MG63 (cell line): ENCODE measurements at places on chromosomes 1 and 21.

DNA sequence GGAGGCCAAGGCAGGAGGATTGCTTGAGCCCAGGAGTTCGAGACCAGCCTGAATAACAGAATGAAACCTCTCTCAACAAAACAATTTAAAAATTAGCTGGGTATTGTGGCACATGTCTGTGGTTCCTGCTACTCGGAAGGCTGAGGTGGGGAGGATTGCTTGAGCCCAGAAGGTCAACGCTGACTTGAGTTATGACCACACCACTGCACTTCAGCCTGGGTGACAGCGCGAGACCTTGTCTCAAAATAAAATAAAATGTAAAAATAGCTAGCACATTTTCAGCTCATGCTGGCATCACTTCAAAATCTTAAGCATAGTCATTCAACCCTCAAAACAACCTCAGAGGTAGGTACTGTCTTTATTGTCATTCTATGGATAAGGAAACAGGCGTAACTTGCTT, 6.4 kb downstream of the JAK1 start:
- no peak for DNase-seq

GRCh38 chr1:117001254-117001927, at the start of gene CD101:
Gene CD101, plus strand, starts transcription at chr1:117001760. Its CDS starts 58 bp downstream, at chr1:117001818.
- DNase-seq: no peak

GRCh38 chr1:115630342-115630741, 11.4 kb upstream of the VANGL1 start:
- no peak for DNase-seq

- DNase-seq: no peak
Observed at GRCh38 chr21:31429506-31429905, 85.4 kb upstream of the TIAM1 start.

DNA sequence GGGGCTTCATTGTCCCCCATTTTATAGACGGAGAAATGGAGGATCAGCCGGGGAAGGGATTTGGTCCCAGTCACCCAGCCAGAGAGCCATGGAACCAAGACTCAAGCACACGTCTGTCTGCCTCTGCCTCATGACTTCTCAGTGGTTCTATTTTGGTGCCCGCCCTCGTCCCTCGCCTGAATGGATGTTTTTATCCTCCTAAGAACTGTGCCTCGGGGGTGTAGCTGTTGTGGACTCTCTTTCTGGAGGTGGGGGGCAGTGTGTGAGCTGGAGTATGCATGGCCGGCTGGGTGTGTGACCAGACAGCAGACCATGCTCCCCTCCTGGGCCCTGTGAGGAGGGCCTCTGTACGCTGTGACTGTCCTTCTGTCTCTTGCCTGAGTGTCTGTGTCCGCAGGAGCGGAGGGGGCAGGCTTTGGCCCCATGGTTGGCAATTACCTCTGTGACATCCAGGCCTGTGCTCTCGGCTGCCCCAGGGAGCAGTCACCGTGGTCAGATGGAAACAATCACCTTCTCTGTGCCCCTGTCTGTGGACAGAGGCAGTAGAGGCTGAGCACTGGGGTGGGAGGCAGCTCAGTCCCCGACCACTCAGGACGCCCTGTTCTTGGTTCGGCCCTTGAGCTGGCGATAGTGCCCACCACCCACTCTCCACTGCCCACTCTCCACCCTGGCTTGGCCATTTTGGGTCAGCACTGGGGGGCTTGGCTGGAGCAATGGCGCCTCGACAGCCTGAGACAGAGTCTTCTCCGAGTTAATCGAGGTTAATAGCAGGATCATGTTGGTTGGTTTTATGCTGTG, 20.4 kb downstream of the WNT4 start:
- DNase-seq: no peak

GRCh38 chr1:160716013-160716412, 4.4 kb upstream of the CD48 start:
- no peak for DNase-seq

GRCh38 chr1:214979191-214979590, 103.3 kb upstream of the KCNK2 start:
- no peak for DNase-seq

DNA sequence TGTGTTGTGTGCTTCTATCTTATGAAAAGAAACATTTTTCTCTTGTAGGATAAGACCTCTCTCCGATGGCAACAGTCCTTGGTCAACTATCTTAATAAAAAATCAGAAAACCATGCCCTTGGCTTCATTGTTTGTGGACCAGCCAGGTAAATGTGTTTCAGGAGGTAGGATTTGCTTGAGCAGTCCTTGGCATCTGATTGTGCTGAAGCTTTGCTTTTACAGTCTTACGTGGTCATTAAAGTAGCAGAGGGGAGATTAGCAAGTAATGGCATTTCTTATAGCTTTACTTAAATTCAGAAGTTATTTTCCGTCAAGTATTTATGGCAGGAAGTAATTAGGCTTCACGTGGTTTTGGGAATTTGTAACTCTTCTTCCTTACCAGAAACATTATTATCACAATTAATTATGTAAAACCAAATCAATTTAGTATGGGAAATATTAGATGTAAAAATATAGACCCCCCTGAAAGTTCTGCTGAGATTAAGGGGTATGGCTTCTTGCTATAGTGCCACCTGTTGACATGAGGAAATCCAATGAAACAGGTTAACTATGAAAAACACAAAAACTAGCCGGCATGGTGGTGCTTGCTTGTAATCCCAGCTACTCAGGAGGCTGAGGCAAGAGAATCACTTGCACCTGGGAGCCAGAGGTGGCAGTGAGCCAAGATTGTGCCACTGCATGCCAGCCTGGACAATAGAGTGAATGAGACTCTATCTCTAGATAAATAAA, 49.0 kb downstream of the MAP3K21 start:
- no peak for DNase-seq

- no peak for DNase-seq
Observed at GRCh38 chr1:43405219-43405875, 15.6 kb downstream of the SZT2 start.

DNA sequence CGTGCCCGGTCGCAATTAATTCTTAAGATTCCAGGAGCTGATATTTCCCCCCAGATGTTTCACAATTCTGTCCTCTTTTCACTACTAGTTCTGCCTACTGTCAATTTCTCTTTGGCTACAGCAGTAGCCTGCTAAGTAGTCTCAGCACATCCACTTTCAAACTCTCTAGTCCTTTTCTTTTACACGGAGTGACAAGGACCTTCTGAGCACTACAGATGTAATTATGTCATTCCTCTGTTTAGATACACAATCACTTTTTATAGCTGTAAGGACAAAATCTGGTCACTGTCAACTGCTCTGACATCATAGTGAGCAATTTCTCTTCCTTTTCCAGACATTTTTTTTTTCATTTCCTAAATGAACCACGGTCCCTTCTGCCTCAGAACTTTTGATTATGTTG, 421.7 kb upstream of the CHRM3 start:
- no peak for DNase-seq

GRCh38 chr1:42889264-42889663, 42.9 kb downstream of the ZNF691 start:
- no peak for DNase-seq

- DNase-seq: no peak
Observed at GRCh38 chr21:27467366-27467765, 500.5 kb upstream of the ADAMTS5 start.

- DNase-seq: no peak
Observed at GRCh38 chr1:50109647-50110075, 941 bp downstream of the ELAVL4 start.

DNA sequence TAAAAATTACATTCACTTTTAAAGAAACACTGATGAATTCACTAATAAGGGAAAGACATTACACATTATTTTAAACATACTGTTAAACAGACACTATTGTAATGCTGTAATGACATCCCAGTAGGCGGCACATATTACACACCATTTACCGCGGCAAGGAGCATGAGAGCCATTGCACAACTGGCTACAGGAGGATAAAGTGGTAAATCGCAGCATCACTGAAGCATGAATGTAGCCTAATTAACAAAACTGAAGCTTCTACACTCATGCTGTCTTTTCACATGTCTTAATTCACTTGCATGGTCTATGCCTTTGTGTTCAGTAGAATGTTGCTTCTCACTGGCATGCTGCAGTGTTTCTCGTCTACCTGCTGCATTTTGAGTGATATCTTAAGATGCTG, 1046.0 kb downstream of the MRPL39 start:
- no peak for DNase-seq

DNA sequence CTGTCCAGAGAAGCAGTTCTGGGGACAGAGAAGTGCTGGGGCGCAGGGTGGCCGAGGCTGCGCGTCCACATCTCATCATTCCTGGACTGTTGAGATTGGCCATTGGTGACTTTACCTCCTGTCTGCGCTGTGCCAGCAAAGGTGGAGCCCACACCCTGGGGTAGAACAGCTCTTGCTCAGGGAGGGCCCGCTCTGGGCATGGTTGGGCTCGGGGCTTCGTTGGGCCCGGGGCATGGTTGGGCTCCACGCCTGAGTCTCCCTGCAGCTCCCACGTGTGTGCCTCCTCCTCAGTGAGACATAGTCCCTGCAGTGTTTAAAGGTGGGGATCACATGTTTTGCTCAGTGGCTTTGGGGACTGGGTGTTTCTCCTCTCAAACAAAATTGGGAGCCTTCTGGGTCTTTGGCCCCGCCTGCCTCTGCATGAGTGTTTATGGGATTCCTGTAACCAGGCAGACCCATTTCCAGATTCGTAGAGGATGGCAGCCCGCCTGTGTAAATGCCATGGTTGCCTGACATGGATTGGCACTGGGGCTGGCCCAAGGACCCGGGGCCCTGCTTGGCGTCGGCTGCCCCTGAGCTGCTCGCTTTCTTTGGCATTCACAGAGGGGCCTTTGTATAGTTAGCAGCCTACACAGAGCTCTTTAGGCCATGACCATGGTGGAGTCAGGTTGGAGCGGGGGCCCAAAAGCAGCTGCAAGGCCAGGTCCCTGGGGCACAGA, 104.6 kb downstream of the TLR5 start:
- no peak for DNase-seq

GRCh38 chr1:238954865-238955264, 431.5 kb upstream of the CHRM3 start:
- DNase-seq: no peak

- no peak for DNase-seq
Observed at GRCh38 chr1:9439074-9439761, 100.0 kb upstream of the SLC25A33 start.

- no peak for DNase-seq
Observed at GRCh38 chr1:230609208-230609607, 33.1 kb upstream of the COG2 start.

- no peak for DNase-seq
Observed at GRCh38 chr1:150551051-150551783, 2.0 kb downstream of the ADAMTSL4 start.

GRCh38 chr1:21143752-21144151, 32.9 kb downstream of the EIF4G3 start:
- DNase-seq: no peak

- no peak for DNase-seq
Observed at GRCh38 chr1:1348420-1349255, 580 bp downstream of the DVL1 start.

DNA sequence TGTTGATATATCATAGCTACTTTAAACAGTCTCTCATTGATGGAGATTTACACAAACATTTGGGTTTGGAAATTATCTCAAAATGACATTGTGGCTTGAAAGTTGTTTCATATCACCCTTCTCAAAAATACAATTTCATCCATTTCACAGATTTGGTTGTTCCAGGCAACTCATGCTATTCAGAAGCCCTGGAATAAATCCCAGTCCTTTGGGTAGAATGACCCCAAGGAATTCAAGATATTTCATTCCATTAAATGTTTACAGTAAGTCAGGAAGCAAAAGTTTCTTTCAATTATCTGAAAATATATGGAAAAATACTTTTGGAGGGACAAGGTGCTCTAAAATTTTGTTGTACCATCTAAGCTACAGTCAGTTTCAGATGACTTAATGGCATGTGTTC, 27.1 kb downstream of the MPZL1 start:
- DNase-seq: no peak

DNA sequence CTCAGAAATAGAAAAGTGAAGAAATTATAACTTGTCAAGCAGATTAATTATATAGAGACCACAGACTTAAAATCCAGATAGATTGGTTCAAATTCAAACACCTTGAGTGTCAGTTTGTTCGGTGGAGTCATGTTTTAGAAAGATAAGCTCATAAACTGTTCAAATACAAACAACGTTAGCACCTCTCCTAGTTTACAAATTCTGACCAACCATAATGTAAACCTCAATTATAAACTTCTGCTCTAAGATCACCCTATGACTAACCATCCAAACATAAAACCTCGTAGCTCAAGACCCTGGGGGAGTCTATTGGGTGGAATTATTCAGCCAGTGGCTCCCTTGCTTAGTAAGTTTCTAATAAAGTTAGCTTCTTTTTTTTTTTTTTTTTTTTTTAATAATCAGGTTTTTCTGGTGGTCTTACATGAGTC, 12.4 kb downstream of the CBR1 start:
- no peak for DNase-seq

- DNase-seq: no peak
Observed at GRCh38 chr1:16294219-16295212, 57.5 kb upstream of the CPLANE2 start.

GRCh38 chr1:41751804-41752513, 166.8 kb downstream of the HIVEP3 start:
- no peak for DNase-seq

DNA sequence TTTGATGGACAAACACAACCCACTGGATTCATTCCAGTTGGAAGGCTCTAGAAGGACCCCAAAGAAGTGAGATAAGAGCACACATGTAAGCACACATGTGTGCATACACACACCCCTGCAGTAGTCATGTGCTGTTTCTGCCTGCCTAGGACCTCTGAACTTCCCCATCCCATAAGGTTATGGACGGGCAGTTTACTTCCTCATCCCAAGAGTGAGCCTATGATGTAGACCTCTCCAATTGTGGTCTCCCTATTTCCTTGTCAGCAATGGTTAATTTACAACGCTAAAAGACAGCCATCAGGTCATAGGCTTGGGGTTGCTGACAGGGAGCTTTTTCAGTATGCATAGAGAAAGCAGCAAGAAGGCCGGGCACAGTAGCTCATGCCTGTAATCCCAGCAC, 15.4 kb upstream of the ADAR start:
- no peak for DNase-seq

GRCh38 chr1:5826601-5827000, 165.6 kb downstream of the NPHP4 start:
- DNase-seq: no peak

GRCh38 chr21:46033410-46034400, 52.1 kb downstream of the COL6A1 start:
- DNase-seq: no peak

GRCh38 chr1:235808223-235808622, 58.5 kb downstream of the LYST start:
- no peak for DNase-seq

- DNase-seq: no peak
Observed at GRCh38 chr1:78415165-78415564, 75.6 kb upstream of the PTGFR start.

- no peak for DNase-seq
Observed at GRCh38 chr21:44291078-44291935, 5.6 kb downstream of the AIRE start.

GRCh38 chr1:28176492-28177470, at the start of gene PTAFR:
Gene PTAFR, minus strand, starts transcription at chr1:28176690. Its CDS starts 25,669 bp downstream, at chr1:28151021.
- DNase-seq: no peak

- no peak for DNase-seq
Observed at GRCh38 chr1:104765085-104765484, 1015.4 kb downstream of the AMY1C start.

GRCh38 chr1:170696591-170697290, 32.8 kb downstream of the PRRX1 start:
- no peak for DNase-seq
